ENCODE measurements at places on chromosomes 5 and 9.

- DNase-seq: peak; percentile 14
Measured at GRCh38 chr5:134003064-134003816, 1.5 kb downstream of the VDAC1 start.

DNA sequence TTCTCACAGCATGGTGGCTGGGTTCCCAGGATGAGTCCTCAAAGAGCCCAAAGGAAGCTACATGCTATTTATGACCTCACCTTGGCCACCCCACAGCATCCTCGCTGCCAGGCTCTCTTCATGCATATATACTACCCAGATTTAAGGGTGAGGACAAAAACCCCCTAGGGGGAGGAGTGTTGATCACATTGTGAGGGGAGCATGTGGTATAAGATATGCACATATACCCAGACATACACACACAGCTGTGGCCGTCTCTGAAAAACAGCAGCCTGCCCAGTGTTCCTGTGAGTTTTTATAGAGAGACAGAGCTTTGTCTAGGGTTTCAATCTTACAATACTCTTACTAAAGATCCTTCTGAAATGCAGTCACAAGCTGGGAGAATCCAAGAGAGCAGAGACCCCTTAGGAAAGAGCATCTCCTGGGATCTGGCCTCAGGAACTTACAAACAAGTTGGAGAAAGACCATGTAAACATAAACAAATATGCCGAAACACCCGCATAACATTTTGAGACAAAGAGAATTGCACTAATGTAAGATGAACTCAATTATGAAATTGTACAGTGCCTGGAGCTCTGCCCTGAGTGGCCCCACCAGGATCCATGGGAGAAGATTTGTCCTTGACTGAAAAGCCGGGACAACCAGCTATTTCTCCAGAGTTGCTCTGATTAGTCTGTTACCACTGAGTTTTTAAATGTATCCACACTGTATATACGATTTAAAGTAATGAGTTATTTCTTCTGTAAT is 146.4 kb downstream of the GADD45G start:
- DNase-seq: no peak

DNA sequence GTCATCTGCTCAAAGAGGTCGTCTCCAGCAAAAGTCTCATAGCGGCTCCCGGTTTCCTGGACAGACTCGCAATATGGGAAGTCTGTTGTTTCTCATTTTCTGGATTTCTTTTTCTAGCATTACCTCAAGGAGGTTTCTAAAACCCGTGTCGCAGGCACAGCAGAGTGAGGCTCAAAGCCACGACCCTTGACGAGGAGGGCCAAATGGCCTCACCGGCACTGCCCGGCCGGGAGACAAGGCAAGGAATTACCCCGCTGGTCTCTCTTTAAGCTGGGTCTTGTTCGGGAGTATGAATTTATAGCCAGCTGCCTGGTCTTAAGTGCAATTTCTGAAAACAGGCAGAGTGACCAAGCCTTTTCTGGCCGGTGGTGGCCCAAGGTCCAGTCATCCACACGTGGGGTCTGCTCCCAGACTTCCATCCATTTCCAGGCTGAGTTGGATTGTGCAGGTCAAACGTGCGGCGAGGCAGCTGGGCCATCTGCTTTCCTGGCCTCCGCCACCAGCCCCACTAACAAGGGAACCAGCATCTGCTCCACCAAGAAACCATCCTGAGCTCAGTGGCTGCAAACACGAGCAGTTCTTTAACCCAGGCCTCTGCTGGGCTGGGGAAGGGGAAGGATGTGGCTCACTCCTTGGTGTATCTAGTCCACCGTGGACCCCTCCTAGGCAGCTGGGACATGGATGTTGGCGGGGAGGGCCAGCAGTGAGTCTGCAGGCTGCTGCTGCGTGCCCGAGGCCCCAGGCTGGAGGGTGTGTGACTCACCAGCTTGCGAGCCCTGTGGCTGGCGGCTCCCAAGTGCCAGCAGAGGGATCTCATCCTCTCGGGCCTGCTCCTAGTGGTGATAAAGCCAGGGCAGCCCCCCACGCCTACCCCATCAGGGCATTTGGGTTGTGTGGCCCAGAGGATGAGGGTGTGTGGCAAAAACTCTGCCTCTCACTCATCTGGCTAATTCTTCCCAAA is 55.6 kb upstream of the COL5A1 start:
- no peak for DNase-seq

- DNase-seq: no peak
Measured at GRCh38 chr9:109286571-109286977, 34.3 kb downstream of the EPB41L4B start.

DNA sequence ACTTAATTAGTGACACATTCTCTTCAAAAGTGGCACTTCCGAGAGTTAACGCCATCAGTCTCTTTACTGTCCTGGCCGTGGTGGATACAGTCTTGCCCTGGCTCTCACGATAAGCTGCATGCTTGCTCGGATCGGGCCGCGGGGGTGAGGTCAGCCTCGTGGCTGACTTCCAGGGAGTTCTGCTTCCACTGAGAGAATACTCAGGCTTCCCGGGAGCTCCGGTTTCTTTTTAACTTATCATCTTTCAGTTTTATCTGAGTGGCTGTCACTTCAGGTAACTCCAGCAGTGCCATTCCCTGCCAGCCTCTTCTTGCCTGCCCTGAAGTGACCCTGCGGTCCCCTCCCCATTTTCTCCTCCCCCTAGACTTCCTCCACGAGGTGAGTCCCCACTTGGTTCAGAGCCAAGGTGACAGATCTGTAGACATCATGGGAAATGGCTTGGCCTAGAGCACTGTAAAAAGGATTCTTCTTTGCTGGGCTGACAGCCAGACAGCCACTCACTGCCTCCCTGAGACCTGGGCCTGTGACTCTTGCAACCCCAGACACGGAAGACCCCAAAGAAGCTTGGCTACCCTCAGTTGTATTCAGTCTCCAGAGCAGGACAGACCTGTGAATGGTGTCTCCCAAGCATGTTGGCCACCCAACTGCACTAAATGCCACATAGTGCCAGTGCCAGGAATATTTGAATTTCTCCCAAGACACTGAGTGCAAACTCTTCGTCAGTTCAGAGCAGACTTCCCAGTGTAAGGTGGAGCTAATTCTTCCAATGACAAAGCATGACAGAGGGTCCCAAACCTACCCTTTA is 95.1 kb downstream of the DAPK1 start:
- DNase-seq: no peak
